ENCODE measurements at places on chromosomes 7 and 10.
A peak's percentile ranks its signal among the peaks of the same experiment; 100 is the strongest.

DNA sequence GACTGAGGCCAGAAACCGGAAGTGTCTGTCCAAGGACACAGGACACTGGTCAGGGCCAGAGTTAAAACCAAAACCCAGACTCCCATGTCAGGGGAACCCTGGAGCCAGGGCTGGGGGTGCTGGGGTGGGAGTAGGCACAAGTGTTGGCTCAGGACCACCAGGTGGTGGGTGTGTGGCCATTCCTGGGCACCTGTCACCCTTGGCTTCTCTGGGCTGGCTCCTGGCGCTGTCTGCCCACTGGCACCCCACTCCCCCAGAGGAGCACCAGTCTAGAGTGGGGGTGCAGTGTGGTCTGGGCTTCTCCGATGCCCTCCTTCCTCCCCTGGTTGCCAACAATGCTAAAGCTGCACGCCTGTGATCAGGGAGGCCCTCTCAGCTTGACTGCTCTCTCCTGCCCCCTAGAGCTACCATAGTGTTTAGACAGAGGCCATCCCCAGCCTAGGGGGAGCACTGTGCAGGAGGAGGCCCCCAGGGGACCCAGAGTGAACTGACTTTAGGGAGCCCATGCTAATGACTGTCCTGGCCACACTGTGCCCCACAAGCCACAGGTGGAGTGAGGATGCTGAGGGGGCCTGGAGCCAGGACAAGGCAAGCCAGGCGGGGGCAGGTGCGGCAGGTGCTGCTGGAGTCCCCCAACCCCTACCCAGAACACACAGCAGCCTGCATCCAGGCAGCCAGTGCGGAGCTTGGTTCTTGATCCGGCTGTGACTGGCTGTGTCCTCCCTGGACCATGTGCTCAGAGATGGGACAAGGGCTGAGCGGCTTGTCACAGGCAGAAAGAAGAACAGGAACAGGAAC, 11.0 kb downstream of the RASGEF1A start:
- peak; percentile 1 for DNase-seq

- no peak for DNase-seq
Measured at GRCh38 chr10:85602713-85603112, 763.9 kb downstream of the GRID1 start.

DNA sequence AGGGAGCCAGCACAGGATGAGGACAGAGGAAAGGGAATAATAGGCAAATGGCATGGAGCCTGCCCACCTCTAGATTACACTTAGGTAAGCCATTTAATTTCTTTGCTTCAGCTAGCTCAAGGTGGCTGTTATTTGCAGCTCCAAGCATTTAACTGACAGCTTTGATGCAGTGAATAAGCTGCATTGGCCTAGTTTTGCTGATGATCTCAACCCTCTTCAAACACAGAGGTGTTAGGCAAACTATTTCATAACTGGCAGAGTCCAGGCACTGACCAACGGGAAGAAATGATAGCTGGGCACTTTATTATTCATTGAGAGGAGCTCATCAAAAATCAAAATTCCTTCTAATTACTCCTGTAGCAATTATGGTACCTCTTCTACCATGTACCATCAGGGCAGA, 317.4 kb downstream of the BMPER start:
- no peak for DNase-seq

- DNase-seq = no peak
Measured at GRCh38 chr7:343227-343822, 53.4 kb downstream of the FOXL3 start.

GRCh38 chr7:5596046-5596895, 172.6 kb upstream of the TNRC18 start:
- DNase-seq = peak; percentile 95

DNA sequence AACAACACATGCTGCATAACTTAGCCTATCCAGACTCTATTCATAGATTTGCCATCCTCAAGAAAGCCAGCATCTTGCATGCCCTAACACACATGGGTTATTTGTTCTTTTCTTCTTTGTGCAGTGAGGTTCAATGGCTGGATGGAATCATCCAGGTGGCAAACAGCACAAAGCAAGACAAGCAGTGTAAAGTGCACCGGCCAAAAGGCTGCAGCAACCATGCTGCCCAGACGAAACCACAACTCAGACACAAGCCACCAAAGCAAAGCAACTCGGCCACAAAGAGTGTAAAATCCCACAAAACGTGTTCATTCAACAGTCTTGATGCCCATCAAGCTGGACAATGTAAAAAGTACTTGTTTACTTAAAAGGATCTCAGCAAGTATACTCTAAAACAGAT, 76.9 kb downstream of the PIP4K2A start:
- no peak for DNase-seq

- DNase-seq = no peak
Measured at GRCh38 chr7:5793361-5794072, 12.1 kb upstream of the RNF216 start.

DNA sequence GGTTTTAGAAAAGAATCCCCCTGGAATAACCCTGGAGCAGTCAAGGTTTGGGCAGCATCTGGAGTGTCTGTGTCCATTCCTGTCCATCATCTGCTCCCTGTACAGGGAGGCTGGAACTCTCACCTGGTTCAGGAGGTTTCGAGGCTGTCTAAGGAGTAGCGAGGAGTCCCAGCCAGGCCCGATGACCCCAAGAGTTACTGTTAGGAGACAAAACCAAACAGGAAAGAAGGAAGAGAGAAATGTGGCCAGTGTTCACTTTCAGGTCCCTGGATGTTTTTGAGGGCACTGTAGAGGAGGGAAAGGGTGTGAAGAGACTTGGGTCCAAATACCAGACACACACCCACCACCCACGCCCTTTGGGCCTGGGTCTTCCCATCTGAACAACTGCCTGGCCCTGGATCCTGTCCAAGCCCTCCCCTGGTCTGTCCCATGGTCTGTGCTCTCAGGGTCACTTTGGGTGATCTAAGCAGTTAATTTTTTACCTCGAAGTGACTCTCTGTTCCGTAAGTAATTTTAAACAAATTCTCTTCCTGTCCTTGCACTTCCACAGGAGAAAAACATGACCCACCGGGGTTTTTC, 117.1 kb downstream of the ZMIZ1 start:
- no peak for DNase-seq

DNA sequence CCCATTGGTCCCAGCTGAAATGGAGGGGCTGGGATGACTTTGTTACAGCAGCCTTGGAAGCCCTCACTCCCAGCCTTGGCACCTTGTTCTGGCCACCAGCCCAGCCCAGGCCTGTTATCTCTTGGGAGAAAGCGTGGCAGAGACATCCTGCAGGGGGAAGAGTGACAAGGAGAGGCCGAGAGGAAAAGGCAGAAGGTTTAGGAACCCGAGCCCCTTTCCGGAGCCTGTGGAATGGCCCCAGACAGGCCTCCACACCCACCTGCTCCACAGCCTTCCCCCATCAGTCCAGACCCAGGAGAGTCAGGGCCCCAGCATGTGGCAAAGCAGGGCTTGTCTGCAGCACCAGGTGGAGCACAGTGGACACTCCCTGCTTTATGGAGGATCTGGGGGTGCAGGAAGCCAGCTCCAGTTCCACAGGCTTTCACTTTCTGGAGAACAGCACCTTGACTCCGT, 24.1 kb upstream of the TRIM8 start:
- DNase-seq = no peak

DNA sequence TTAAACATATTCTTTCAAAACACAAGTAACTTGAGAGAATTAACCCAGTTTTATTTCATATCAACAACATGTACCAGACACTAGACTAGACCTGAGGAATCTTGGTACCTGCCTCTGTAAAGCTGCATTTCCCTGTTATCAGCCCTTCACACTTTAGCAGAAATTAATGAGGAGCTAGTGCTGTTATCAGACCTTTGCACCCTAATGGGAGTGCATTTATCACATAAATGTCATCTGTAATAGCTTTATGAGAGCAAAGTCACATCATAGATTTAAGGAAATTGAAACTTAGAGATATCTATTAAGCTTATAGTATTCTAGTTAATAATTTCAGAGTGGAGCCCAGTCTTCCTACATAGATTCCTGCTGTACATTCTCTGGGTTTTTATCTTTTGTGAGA, 270.4 kb upstream of the YAE1 start:
- no peak for DNase-seq

GRCh38 chr10:131735577-131735976, 165.2 kb upstream of the PPP2R2D start:
- no peak for DNase-seq

- DNase-seq = no peak
Measured at GRCh38 chr7:100003711-100004661, 11.4 kb upstream of the ZKSCAN1 start.

DNA sequence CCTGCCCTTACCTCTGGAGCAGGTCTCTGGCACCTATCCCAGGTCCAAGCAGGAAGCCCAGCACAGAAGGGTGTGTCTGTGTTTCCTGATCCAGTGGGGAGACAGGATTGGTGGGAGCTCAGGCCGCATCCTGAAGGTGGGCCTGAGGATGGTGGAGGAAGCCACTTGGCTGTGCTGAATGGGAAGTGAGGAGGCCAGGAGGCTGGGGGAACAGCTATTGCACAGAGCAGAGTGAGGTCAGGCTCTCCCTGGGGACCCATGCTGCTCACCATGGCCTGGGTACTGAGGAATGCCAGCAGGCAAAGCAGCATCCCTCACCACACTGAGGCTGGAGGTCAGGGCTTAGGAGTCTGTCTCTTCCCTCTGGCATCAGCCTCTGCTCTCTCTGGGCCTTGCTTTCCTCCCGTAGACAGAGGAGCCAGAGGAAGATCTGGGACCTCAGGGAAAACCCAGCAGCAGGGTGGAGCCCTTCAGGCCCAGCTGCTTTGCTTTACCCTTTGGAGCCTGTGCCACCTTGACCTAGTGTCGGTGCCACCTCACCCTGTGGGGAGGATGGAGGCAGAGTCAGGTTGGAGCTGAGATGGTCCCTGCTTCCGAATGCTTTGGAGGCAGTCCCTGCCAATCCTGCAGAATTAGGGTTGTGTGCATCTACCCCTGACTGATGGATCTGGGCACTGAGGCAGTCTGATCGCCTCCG, 39.0 kb downstream of the CDH23 start:
- DNase-seq = no peak

DNA sequence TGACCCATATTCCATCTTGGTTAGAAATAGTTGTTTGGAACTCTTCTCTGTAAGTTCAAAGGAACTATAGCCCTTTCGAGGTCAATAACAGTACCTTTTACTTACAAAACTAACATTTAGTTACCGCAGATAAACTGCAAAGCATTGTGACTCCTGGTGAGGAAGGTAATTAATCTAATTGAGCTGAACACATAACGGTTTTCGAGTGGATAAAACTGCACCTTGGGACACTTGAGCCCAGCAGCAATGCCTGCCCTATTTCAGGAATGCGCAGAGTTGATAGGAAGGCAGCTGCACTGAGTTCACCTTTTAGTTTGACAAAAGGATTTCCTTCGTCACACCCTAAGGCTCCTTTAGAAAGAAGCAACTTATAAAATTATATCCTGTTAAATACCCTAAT, 75.4 kb downstream of the JAZF1 start:
- DNase-seq = no peak

DNA sequence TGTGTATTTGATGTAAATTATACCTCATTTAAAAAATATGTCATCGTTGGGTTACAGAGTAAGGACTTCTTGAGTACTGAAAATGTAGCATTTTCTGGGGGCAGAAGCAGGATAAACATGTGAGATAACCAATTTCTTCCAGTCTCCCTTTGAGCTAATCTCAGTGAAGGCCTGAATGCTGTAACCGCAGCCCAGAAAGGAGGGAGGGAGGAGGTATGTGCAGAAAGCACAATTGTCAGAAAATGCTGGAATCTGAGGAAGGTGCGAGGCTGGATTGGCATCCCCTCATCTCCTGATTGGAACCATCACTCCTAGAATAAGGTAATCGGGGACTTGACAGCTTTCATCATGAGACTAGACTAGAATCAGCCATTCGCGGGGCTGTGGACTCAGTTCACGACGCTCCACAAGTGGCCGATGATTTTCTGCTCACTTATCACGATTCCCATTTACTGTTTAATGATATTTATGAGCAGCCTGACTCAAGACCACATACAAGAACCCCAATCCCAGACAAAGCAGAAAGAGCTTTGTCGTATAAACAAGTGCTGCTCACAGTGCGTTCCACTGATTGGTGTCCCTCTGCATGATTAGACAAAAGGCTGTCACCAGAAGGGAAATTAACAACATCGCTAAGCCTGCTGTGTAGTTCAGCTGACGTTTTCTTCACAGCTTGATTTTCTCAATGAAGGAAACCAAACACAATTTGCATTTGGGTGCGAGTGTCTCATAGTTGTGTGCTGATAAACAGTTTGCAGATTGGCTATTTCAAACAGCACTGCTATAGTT, 93.2 kb downstream of the SVIL start:
- DNase-seq = no peak

DNA sequence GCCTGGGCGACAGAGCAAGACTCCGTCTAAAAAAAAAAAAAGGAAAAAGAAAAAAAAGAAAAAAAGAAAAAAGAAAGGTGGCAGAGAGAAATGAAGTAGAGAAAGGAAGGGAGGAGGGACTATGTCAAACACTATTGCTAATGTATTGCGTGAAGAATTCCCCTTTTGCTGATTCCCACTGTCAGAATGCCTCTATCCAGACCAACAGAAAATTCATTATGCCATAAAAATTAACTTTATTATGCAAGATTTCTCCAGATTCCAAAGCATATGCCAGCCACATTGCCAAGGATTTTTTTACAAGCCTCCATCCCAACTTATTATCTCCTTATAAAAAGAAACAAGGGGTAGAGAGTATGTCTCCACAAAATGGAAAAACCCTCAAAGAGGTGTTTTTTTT, 209.3 kb downstream of the MTERF1 start:
- no peak for DNase-seq

DNA sequence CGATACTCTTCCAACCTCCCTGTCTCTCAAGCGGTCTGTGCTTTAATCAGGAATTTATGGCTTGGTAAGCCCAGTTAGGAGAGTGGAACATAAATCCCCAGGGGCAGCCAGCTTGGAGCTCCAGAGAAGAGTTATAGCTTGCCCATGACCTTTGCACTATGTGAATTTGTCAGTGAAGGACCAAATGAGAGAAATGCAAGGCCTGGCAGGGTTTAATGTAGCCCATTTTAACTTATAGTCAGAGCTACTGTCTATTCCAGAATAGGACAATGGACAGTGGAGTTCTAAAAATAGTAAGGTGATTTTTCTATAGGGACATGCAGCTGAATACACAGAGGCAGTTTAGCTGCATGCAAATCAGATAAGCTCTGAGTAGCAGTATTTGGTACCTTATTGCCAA, 142.6 kb upstream of the CAV2 start:
- DNase-seq = no peak

- DNase-seq = no peak
Measured at GRCh38 chr10:86690657-86691084, 22.4 kb downstream of the LDB3 start.

DNA sequence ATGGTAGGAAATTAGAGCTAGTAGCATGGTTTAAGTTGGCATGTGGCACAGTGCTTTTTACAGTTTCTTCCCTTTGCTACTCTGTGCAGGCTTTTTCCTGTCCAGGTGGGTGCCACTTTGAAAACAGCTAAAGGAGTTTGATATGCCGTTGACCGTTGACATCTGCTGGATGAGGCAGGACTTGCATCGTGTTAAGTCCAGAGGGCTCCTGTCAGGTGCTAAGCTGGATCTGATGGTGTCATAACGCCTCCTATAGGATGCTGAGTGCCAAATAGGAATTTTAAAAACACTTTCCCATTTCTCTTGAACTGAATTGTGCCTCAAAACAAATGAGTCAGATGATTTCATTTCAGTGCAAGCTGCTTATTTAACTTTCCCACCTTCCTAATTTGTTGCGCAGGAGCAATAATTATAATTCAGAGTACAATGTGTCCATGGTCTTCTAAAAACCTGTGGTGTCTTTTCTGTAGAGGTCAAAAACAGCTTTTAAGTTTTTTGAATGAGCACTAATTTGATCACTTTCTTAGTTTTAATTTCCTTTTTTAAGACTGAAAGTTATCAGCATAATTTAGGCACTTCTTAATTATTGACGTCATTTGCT, 178.3 kb downstream of the CDCA7L start:
- DNase-seq = peak; percentile 90
